8988T (cell line): ENCODE measurements at places on chromosomes 7 and 10.

- no peak for DNase-seq
These were observed 184.7 kb downstream of the DGKB start for GRCh38 chr7:14717816-14718215.

- no peak for DNase-seq
These were observed 73.4 kb upstream of the ZNF722 start for GRCh38 chr7:63925262-63925625.

- no peak for DNase-seq
These were observed 1.4 kb downstream of the C10orf71 start for GRCh38 chr10:49300140-49300974.

DNA sequence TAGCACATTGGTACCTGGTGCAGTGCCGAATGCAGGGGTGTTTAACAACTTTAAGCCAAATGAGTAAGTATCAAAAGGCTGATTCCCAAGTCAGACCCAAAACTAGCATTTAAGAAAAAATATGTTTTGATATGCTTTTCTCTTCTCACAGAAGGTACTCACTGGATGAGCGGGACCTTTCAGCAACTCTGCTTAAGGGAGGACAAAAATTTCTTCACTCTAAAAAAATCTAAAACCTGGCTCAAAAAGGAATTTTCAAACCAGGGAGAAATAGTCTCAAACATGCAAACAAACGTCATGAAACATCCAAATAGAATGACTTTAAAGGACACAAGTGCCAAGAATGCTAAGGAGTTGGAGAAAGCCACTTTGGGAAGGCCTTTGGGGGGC lies 962.1 kb downstream of the KCNMA1 start:
- DNase-seq = no peak

DNA sequence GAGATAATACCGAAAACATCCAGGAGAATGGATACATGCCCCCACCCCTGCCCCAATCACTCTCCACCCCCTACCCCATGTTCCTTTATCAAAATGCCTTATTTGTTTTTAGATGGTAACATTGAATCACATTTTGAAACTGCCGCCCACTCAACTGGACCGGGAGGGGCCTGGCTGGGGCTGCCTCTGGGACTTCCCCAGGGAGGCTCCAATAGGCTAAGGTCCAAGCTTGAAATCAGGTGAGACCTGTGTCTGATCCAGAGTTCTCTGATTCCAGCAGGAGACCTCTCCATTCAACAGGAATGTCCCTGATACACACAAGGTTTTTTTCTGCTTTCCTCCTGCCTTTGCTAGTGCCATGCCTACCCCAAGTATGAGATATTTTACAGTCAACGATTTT lies 43.8 kb upstream of the ACSL5 start:
- no peak for DNase-seq

DNA sequence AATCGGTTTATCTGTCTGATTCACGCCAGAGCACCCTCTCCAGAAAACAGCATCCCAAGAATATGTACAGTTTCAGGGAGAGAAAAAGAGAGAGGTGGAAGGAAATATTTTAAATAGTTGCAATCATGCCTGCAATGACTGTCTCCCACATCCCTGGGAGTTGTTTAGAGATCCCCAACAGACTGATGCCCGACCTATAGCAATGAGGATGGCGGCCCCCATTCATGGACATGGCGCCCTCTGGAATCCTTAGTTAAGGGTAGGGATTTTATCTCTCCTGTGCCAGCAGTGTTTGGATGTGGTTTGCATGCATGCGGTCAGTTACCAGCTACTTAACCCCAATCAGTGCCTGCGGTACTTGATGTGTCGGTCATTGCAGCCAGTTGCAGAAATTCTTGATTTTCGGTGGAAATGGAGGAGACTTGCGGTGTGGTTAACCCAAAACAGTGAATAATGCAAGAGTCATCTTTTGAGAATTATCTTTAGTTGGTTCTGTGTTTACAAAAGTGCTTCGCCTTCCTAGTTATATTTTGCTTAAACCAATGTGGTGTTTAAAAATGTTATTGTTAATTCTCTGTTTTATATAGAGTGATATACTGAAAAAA lies 186.0 kb upstream of the TCF7L2 start:
- DNase-seq = no peak

- DNase-seq = no peak
These were observed 18.6 kb downstream of the MINDY3 start for GRCh38 chr10:15841696-15842095.

DNA sequence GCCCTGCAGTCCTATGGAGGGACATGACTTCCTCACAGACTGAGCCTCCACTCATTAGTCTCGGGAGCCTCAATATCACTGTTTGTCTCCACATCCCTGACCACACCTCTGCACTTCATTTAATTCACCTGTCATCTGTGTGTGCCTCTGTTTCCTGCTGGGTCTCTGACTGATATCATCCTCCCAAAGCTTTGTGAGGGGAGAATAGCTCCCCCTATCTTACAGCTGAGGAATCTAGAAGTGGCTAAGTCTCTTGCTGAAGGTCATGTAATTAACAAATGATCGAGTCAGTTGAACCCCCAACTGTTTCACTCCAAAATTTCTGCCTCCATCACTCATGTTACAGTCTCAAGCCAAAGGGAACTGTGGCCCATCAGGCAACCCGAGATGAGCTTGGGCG lies 5.5 kb upstream of the CPXM2 start:
- no peak for DNase-seq
